Activated CD8-positive, alpha-beta memory T cell treated with anti-CD3 and anti-CD28 coated beads for 24 hours (primary cell): ENCODE measurements at places on chromosomes 16 and 17.

DNA sequence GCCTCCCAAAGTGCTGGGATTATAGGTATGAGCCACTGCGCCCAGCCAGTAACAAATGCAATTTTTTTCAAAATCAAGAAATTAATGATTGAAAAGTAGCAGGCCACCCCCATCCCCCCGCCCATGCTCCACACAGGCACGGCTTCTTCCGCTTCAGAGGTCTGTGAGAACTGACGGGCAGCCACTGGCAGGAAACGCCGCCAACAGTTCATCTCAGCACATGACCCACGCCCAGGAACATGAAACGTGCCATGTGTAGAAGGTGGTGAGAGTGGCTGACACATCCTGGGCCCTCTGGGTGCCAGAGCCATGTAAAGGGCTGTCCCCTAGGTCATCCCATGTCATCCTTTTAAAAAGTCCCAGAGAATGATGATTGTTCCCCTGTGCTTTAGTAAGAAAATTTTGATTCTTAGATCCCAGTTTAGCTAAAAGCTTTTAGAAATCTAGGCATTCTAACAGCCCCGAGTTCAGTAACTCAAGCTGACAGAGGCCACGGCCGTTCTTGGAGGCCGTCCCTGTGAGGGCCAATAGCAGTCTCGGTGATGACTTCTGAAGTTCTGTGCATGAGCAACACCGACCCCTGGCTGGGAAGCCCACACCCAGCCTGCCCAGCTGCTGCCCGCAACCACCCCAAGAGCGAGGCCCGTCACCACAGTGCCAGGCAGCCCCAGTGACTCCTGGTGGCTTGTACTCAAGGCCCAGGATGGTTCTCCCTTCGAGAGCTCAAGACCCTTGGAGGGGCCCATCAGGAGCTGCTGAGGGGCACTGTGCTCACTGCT is 52.1 kb downstream of the KLHDC4 start:
- DNase-seq: peak; percentile 76

DNA sequence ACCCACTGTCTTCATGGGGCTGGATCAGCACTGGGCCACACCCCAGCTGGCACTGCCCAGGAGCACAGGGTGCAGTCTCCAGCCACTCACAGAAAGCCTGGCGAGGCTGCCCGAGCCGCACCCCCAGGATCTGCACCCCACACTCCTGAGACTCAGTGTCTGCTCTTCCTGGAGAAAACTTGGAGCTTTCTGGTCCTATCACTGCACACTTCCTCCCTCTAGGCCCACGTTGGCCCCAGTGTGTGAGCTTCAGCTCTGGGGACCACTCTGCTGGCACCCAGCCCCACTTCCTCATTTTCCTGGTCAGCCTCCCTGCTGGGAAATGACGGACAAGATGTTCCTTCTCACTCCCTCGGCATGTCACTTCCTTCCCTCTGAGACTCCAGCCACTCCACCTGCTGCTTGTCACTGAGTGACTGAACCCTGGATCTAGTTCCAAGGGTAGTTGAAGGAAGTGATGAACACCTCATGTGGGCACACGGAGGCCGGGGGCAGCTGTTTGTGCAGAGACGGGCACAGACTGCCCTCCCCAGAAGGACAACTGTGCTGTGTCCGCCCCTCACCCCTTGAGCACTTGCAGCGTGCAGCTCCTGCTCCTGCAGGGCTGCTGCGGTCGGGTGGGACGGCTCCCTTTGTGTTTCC is 29.0 kb downstream of the ZC3H18 start:
- no peak for DNase-seq

- DNase-seq: no peak
Measured at GRCh38 chr17:66185862-66186261, 6.1 kb downstream of the CEP112 start.

DNA sequence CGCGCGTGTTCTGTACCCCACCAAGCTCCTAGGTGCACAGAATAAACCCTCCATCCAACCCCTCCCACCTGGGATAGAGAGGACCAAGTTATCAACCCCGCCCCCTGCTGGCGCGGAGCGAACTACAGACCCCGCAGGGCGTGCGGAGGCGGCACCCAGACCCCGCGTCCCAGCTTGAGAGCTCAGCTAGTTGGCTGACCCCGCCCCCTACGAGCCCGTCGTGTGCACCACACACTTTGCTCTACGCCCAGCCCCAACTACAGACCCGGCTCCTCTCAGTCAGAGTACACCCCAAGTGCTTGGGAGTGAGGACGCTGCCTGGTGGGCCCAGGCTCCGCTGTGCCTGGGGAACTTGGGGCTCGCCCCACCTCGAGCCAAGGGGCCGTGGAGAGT is 1.5 kb downstream of the GRIN2A start:
- peak; percentile 60 for DNase-seq

- no peak for DNase-seq
Measured at GRCh38 chr16:7438601-7439000, 106.0 kb downstream of the RBFOX1 start.

GRCh38 chr17:51088287-51088686 is 32.4 kb downstream of the SPAG9 start:
- DNase-seq: no peak

GRCh38 chr16:85475233-85475632 is 137.9 kb upstream of the GSE1 start:
- no peak for DNase-seq

DNA sequence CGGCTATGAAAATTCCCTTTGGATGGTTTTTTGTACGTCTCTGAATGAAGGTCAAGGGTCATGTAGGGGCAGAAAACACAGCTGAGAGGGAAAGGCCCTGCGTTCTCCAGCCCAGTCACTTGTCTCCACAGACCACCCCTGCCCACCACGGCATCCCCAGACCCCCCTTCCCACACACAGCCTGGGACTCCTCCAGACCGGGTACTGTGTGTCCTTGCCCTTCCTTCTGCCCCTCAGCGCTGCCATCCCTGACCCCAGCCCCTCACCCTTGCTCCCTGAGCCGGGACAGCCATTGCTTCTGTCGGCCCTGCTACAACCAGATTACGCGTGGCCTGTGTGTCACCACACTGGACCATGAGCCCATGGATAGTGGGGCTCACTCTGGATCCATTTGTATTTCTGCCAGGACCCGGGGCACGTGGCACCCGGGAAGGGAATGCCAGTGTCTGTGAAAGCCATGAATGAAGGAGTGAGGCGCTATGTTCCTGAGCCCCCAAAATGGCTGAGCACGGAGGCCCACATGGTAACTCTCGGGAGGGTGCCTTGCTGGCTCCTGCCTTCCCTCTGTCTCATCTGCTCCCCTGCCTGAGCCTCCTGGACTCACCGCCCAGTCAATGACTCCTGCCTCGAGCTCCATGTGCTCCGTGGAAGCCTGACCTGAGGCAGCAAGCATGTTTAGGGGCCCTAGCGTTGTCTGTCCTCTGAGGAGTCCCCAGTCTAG is 139.1 kb upstream of the FOXF1 start:
- DNase-seq: no peak

DNA sequence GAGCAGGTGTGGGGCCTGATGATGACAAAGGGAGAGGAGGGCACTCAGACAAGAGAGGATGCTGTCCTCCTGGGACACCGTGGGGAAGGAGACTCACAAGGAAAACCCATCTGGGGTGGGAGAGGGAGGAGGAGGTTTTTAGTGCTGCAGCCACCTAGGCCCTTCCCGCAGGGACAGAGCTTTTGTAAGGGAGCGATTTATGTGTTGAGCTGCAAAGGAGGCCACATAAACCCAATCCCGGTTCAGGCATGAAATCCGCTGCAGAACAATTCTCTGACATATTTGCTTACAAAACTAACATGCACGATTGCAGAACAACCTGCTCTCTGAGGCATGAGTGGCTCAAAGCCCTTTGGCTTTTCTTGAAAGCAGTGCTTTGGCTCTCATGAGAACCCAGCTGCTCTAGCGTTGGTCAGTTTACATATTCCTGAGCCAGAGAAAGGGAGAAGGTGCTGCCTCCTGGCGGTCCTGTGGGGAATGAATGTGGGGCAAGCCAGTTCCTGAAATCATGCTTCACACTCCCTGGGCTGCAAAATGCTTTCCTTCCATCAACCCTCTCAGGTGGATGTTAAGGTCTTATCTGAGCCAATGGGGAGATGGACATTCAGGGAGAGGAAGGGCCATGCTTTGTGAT is 122.4 kb upstream of the NLRP1 start:
- DNase-seq: peak; percentile 80

- no peak for DNase-seq
Measured at GRCh38 chr16:6250511-6250910, 1082.1 kb upstream of the RBFOX1 start.

DNA sequence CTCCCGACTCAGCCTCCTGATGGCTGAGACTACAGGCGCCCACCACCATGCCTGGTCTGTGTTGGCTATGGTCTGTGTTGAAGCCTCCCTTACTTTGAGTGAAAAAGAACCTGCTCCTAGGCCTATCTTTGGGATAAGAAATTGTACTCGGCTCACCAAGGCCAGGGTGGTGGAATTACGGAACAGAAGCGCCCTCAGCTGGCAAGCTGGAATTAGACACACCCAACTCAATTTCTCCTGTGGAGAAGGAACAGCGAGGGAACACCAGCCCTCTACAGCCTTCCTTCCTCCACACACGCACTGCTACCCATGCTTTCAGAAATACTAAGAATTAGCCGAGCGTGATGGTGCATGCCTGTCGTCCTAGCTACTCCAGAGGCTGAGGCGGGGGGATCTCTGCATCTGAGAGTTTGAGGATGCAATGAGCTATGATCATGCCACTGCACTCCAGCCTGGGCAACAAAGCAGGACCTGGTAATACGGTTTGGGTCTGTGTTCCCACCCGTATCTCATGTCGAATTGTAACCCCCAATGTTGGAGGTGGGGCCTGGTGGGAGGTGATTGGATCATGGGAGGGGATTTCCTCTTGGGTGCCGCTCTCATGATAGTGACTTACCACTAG is 40.1 kb upstream of the RBBP6 start:
- no peak for DNase-seq

DNA sequence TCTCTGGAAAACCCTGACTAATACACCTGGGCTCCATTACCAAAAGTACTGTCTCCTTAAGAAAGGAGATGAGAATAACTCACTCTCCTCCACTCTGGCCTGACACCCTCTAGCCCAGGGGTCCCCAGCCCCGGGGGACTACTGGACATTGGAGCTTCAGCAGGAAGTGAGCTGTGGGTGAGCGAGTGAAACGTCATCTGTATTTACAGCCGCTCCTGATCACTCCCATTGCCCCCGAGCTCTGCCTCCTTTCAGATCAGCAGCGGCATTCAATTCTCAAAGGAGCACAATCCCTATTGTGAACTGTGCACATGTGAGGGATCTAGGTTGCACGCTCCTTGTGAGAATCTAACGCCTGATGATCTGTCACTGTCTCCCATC is 126.3 kb upstream of the TNRC6C start:
- DNase-seq: no peak

GRCh38 chr17:9209781-9210370 is 188.6 kb downstream of the NTN1 start:
- DNase-seq: no peak

DNA sequence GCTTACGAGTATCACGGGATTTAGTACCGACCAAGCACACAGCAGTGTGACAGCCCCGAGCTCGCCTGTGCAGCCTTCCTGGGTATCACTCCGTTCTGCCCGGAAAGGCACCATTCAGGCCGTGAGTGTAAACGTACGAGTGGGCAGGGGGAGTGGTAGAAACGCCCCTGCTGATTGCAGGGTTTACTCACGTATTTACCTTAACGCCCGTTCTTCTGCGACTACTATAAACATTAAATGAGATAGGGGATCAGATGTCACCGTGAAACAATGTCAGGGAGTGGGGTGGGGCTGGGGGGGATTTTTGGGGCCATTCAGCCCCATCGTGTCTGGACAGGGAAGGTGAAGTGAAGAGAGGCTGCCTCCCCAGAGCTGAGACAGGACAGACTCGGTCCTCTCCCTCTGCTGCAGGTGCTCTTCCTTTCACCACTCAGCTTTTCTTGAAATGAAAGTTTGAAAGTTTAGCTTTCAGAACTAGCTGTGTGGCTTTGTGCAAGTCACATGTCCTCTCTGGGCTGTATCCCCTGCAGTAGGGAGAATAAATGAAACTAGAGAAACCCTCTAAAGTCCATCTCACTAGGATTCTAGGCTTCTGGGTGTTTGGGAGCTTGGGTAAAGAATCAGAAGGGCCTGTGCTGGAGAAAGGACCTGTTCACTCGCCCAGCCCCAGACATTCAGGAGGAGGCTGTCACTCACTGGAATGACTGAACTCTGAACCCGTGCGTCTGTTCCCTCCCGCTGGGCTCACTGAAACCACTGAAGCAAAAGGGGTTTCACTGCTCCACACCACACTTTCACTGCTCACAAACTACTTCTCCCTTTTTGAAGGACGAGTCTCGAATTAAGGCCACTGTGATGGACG is 66.7 kb downstream of the RPA1 start:
- no peak for DNase-seq

GRCh38 chr16:55082591-55082976 is 151.9 kb downstream of the IRX5 start:
- DNase-seq: no peak

DNA sequence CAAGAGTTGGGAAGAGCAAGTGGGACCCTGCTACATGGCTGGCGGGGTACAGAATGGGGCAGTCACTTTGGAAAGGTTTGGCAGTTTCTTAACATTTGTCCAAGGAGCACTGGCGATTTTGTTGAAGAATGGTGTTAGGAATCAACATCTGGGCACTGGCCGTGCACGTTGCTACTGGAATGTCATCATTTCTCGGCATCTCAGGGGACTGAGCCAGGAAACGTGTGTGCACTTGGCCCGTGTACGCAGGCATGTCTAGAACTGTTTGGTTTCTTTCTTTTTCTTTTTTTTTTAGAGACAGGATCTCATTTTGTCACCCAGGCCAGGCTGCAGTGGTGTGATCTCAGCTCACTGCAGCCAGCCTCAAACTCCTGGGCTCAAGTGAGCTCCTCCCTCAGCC is 17.3 kb upstream of the FOXK2 start:
- no peak for DNase-seq

GRCh38 chr17:39627047-39627711 is 427 bp downstream of the PPP1R1B start:
- no peak for DNase-seq

DNA sequence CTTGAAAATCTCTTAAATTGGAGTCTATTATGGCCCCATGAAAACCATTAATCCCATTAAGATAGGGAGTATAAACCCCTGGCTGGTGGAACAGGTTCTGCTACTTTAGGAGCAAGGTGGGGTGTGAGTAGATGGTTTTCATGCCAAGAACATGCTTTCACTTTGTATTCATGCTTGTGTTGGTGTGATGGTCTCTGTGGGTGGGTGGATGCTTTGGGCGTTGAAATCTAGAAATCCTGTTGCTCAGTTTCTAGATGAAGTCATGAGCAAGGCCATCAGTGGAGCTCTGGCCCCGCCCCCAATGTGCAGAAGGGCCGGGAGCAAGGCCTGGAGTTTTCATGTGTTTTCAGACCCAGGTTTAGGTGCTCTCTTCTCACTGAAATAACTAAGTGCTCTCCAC is 20.1 kb downstream of the PLD6 start:
- DNase-seq: peak; percentile 80

GRCh38 chr16:10867199-10867598 is 9.8 kb upstream of the CIITA start:
- no peak for DNase-seq

DNA sequence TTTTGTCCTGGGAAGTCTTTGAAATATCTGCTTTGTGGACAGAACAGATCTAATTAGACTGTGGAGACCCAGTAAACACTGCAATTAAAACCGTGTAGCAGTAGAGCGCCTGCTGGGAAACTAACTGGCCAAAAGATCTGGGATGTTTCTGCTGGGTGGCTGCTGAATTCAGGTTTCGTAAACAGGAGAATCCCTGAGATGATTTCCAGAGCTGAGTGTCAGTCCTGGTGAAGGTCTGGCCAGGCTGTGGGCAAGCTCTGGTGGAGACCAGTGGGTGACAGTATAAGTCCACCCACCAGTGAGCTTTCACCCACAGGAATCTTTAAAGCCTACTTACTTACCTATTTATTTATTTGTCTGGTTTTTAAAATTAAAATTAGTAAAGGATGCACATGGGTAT is 257.2 kb downstream of the IRF8 start:
- DNase-seq: no peak

- no peak for DNase-seq
Measured at GRCh38 chr17:80704894-80705293, 160.3 kb downstream of the RPTOR start.
